ENCODE measurements at places on chromosomes 11 and 22. TPM values are rescaled to one million over a fixed set of nuclear protein-coding genes. Genes with fewer than 3 reads are reported as not detected.

The RAC2 gene
- total RNA-seq = 10.5 TPM

The SPDYC gene
- total RNA-seq = not detected

The OR2D3 gene
- total RNA-seq = not detected

The OR56A1 gene
- total RNA-seq = not detected

The SCGB1D4 gene
- not detected for total RNA-seq

DNA sequence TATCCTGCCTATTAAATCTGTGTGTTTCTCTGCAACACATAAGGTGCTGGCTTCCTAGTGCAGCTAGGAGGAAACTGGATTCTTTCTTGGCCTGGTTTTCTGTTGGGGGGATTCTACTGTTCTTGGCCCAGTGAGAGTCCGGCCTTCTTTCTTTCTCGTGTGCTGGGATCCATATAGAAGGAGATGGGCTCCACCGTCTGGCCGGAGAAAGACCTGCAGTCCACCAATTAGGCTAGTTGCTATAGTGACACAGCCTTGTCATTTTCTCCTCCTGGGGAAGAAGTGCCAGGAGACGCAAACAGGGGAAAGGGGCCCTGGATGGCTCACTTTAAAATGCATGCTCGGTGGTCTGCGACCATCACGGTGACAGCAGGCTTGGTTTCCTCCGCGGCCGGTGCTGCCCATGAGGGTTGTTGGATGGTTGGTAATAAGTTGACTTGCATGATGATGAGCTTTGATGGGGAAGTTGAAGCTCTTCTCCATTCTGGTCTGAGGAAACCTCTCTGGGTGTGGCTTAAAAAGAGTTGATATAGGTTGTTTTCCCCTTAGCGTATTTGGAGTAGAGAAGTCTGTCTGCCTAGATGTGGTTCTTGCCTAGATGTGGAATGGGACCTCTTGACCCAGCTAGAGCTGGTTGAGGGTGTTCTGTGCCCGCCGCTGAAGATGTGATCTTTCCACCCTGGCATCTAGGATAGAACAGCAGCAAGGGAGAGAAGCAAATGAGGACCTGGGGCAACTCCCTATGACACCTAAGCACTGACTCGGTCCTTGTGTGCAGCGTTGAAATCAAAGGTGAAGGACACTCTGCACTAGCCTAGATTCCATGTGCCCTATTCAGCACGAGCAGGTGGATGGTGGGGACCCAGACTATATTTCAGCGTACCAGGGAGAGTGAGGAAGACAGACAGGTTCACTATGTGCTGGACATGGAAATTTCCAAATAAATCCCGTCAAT lies 1335.0 kb downstream of the BRD1 start:
- H3K27me3 ChIP-seq = peaks cover 62% of the 10 kb centered on the region
- H3K27ac ChIP-seq = no peak overlapping the region
- DNase-seq = peak; percentile 56

GRCh38 chr22:39309364-39309861 lies 10.0 kb downstream of the RPL3 start:
- no peak overlapping the region for H3K4me3 ChIP-seq
- H3K4me1 ChIP-seq = peaks cover 10% of the 10 kb centered on the region
- H3K27ac ChIP-seq = peak overlapping the region; percentile 86
- no peaks in the 10 kb centered on the region for H3K36me3 ChIP-seq
- no peaks in the 10 kb centered on the region for H3K27me3 ChIP-seq

- no peak overlapping the region for H3K4me3 ChIP-seq
- no peaks in the 10 kb centered on the region for H3K36me3 ChIP-seq
- H3K4me1 ChIP-seq = no peaks in the 10 kb centered on the region
- no peaks in the 10 kb centered on the region for H3K27me3 ChIP-seq
Observed at GRCh38 chr11:77854838-77855237, 33.9 kb downstream of the AAMDC start.

GRCh38 chr11:6410695-6411430 lies 8.0 kb downstream of the APBB1 start:
- DNase-seq = no peak
- H3K4me3 ChIP-seq = no peak overlapping the region
- H3K27me3 ChIP-seq = no peaks in the 10 kb centered on the region
- H3K36me3 ChIP-seq = no peaks in the 10 kb centered on the region
- no peak overlapping the region for H3K27ac ChIP-seq

DNA sequence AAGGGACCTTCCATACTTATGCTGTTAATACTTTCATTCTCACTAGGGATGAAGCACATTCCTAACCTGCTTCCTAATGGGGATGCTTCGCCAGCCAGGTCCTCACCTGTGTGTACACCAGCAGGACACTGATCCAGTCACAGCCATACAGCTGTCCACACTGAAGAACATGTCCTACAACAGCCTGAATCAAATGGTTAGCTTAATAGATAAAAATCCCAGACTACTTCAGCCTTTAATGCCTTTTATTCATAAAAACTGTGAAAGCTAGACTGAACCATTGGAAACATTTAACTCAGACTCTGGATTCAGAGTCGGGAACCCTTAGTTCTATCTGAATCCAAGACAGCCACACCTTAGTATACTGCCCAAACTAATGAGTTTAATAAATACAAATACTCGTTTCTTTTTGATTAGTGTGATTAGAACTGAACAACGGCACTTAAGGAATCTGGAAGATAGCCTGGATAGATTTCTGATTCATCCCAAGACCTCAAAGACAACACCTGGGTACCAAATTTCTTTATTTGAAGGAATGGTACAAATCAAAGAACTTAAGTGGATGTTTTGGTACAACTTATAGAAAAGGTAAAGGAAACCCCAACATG lies 3.3 kb downstream of the FTH1 start:
- H3K36me3 ChIP-seq = no peaks in the 10 kb centered on the region
- no peak for DNase-seq
- H3K4me3 ChIP-seq = peak overlapping the region; percentile 89
- no peaks in the 10 kb centered on the region for H3K27me3 ChIP-seq
- H3K4me1 ChIP-seq = peaks cover 18% of the 10 kb centered on the region

DNA sequence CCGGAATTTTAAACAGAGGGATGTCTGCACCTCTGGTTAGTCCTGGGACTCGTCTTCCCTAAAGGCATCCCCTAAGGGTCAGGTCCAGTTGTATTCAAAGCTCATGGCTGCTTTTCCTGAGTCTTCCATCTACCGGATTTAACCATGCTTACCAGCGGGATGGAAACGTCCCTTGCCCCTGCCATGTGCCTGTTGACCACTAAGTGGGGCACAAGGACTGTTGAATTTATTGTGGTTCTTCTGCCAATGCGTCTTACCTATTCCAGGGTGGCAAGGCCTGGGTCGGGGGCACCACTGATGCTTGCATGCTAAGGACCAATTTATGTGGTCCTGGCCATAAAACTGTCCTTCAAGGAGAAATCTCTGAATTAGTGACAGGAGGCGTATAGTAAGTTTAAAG lies 25.6 kb downstream of the ANKRD42 start:
- H3K4me3 ChIP-seq = no peak overlapping the region
- no peak for DNase-seq
- no peaks in the 10 kb centered on the region for H3K36me3 ChIP-seq
- H3K27me3 ChIP-seq = no peaks in the 10 kb centered on the region

DNA sequence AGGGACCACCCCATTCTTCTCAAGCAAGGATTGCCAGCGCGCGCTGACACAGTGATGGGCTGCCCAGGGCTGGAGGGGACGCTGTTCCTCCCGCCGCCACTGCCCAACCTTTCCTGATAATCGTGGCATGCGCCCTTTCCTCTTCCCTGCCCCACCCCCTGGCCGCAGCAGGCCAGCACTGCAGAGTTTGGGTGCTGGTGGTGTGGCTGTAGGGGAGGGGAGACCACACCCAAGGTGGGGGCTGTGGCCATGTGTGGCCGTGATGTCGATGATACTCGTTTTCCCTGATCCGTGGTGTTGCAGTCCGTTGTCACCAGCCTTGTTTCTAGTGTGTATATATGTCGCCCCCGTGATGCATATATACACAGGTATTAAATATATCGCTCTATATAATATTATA lies 22.8 kb upstream of the TEF start:
- no peak for DNase-seq
- peaks cover 15% of the 10 kb centered on the region for H3K36me3 ChIP-seq
- H3K4me1 ChIP-seq = no peaks in the 10 kb centered on the region
- H3K4me3 ChIP-seq = no peak overlapping the region

Data from breast epithelium (tissue), 4 donors.